Karpas-422 (cell line): ENCODE measurements at places on chromosomes 2 and 18.

- no peak for DNase-seq
Observed at GRCh38 chr2:147688242-147688641, 156.6 kb upstream of the ACVR2A start.

DNA sequence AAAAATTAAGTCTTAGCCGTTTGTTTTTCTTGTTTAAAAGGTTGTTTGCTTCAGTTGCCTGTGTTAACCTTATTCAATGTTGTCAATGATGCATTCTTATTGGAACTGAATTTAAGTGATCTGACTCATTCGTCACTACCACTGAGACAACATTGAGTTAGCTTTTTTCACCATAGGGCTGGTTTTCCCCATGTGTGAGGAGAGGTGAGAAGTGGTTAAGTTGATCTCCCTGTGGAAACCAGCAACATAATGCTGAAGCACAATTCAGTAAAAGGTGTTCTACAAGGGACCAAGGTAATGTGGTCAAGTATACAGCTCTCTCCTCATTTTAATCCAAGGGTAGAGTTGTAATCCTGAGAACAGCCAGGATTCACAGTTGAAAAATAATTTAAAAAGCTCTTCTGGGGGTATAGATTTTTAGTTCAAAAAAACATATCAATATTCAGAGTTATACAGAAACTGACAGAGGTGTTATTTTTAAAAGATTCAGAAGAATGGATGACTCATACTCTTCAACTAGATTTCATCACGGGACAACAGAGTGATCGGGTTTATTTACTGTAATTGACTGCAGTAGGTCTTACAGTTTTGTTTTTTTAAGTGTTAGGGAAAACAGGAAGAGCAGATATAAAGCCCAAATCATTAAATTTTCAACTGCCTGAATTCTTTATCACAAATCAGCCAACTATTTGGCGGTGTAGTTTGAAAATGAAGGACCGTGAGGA lies 12.6 kb downstream of the NOP58 start:
- peak; percentile 39 for DNase-seq

- DNase-seq = no peak
Observed at GRCh38 chr2:150618245-150618895, 130.9 kb upstream of the RND3 start.

GRCh38 chr2:51628917-51629316 lies 597.0 kb upstream of the NRXN1 start:
- DNase-seq = no peak

DNA sequence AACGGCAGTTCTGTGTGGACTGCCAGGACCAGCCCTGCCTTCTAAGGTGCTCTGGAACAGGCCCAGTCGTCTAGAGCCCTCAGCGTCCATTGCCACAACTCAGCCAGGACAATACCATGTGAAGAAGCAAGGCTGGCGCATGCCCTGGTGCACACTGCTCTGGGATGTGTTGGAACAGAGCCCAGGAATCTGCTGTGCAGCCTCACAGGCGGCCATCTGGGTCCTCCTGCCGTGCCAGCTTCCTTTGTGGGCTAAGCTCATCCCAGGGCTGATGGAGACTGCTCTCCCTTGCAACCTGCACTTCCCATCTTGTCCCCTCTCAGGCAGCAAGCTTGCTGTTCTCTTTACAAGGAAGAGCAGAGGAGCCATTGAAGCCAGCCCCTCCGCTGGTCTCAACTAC lies 246.4 kb upstream of the PXDN start:
- DNase-seq = no peak

DNA sequence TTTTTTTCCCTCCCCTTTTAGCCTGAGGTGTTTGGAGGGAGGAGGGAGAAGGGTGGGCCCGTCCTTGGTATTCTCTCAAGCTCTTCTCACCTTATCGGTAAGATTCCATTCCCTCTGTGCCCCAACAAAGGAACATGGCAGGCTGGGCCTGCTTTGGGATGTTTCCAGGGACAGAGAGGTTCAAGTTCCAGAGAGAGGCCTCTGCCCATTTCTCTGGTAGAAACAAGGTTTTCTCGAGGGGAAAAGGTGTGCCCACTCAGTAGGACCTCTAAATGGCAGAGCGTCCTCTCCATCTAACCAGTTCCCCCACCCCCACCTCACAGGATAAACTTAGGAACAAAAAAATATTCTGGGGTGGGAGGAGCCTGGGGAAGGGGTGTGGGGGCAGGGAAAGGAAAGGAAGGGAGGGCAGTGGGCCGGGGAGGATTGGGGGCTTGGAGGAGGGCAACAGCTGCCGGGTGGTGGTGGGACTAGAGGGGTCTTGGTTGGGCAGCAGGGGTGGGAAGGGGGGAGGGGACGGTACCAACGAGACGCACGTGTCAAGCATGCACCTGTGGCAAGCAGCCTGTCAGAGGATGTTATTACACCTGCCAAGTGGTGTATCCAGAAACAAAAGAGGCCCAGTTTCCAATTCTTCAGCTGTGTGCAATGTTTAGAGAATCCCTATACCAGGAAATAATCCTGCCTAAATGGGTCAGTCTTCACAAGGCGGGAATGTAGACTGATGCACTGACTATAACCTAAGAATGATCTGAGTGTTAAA lies 2.1 kb downstream of the PCBP1 start:
- peak; percentile 77 for DNase-seq
